HCEC 1CT (cell line): ENCODE measurements at places on chromosomes 11 and 22.

- no peak for DNase-seq
Measured at GRCh38 chr22:31629741-31630184, 32.3 kb downstream of the PISD start.

- no peak for DNase-seq
Measured at GRCh38 chr11:111845276-111846028, 25.9 kb downstream of the ALG9 start.

GRCh38 chr11:72577271-72577721, 96.9 kb downstream of the PDE2A start:
- DNase-seq: no peak

DNA sequence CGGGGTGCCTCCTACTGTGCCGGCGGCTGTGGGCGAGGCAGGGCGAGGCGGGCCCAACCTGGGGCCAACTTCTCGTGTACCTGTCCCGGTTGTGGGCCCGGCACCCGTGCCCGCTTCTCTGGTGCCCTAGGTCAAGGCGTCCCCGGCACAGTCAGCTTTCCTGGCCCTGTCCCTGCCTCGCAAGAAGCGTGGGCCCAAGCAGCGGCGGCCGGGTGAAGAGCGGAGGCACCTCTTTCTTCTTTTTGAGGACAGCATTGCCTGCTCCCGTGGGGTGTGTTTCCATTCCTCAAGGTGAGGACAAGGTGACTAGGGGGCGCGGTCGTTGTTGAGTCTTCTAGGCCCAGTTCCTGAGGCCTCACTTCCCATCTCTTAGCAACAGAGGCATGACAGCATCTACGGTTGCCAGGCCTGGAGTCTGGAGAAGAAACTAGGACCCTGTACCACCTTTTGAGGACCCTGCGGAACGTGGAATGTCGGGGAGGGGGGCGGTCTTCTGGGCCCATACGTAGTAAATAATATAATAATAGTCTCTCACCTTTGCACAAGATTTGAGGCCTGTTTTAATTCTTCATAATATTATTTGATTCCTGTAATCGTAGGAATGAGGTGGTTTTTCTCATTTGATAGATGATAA, 418 bp downstream of the ACO2 start:
- DNase-seq: no peak

- no peak for DNase-seq
Measured at GRCh38 chr11:85756401-85757200, 54.3 kb downstream of the SYTL2 start.

GRCh38 chr11:1827931-1828330, 6.9 kb upstream of the SYT8 start:
- no peak for DNase-seq

- no peak for DNase-seq
Measured at GRCh38 chr11:121329781-121330395, 37.3 kb downstream of the SC5D start.

DNA sequence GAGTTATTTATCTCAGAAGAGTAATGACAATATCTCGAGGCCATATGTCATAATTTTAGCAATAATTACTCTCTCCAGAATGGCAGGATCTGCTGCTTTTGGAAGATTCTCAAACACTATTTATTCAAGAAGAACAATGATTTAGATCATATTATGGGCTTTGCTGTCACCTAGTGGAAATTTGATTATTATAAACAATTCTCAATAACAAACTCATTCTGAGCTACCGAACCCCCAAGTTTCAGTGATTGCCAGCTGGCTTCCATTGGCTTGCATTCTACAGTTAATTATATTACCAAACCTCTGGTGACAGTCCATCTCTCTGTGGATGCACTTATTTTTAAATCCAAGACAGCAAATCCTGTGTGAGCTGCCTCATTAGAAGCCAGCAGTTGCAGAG, 27.9 kb upstream of the SLC36A4 start:
- peak; percentile 30 for DNase-seq

- DNase-seq: no peak
Measured at GRCh38 chr11:90407350-90407749, 184.5 kb upstream of the CHORDC1 start.

DNA sequence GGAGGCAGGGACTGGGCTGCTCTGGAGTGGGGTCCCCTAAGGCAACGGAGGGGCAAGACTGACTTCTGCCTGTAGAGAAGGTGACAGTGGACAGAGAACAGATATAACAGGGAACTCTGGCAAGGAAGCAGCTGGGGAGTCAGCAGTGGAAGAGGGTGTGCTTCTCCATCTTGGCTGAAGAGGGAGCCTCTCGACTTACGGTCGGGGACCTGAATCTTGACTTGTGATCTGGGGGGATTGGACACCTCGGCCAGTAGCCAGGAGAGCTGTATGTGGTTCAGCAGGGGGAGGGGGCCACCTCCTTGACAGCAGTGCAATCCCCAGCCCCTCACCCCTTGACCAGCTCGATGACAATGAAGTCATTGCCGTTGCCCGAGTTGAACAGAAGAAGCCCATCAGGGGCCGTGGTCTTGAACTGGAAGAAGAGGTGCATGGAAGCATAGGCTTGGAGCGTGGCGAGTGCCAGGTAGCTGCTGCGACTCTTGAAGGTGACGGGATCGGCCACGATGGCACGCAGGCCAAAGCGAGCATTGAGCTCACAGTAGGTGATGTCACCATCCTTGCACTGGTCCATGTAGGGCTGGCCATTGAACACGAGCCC, 60.0 kb downstream of the SLC22A12 start:
- peak; percentile 23 for DNase-seq

DNA sequence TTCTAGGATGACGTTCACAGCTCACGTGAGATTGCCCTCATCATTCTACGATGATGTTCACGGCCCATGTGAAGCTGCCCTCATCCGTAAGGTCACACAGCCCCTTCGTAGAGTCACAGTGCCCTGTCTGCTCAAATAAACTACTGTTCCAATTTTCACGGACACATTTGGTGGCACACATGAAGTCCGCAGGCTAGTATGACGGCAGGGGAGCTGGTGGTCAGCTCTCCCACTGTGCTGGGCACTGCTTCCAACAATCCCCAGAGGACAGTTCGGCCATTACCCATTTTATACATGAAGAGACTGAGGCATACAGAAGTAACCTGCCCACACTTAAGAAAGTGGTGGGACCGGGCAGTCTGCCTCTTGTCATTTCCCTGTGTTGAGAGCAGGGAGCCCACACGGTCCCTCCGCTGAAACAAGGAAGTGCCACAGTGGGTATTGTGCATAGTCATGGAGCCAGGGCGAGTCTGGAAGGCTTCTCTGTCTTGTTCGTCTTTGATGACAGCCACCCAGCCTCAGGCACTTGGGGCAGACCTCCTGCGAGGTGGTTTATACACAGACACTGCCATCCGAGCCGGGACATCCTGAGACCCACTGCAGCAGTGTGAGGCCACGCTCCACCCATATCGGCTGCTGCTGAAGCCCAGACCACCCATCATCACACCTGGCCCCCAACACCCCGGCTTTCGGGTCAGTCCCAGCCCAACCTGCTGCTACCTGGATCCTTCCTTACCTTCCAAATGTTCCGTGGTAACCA, 114.3 kb downstream of the PHF21B start:
- no peak for DNase-seq

GRCh38 chr11:20159466-20160381, 551 bp downstream of the DBX1 start:
- no peak for DNase-seq

DNA sequence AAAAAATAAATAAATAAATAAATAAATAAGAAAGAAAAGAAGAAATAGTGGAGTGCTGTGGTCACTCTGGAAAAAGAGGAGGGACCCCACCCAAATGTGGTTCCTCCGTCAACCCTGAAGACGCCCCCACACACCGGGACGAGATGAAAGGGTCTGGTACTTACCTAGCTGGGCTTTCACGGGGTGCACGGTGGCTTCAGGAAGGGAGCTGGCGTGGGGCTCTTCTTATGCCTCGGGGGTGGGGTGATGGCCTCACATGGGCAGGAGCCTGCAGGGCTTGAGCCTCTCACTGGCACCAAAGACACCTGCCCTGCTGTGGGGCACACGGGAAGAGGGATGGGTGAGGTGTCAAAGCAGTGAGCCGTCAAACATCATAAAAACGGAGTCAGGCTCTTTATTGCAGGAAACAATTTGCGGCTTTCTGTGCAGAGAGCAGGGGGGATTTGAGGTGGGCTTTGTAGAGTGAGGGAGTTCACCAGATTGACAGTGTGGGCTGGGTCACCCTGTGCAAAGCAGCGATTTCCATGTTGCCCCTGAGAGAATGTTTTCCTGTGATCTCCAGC, 28.0 kb upstream of the KRTAP5-6 start:
- no peak for DNase-seq

DNA sequence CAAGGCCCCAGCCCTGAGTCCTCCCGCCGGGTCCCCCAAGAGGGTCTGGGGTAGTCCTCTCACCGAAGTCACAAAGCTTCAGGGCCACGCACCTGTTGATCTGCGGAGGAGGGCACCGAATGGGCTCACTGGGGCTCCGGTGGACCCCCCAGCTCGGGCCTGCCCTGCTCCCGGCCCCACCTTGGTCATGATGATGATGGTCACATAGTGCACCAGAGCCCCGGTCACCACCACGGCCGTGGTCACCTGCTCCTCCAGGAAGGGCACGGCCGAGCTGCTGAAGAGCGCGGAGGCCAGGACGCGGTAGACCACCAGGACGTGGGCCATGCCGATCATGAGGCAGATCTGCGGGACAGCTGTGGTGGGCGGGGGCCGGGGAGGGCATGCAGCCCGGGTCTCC, 13.5 kb upstream of the SIGIRR start:
- DNase-seq: no peak

DNA sequence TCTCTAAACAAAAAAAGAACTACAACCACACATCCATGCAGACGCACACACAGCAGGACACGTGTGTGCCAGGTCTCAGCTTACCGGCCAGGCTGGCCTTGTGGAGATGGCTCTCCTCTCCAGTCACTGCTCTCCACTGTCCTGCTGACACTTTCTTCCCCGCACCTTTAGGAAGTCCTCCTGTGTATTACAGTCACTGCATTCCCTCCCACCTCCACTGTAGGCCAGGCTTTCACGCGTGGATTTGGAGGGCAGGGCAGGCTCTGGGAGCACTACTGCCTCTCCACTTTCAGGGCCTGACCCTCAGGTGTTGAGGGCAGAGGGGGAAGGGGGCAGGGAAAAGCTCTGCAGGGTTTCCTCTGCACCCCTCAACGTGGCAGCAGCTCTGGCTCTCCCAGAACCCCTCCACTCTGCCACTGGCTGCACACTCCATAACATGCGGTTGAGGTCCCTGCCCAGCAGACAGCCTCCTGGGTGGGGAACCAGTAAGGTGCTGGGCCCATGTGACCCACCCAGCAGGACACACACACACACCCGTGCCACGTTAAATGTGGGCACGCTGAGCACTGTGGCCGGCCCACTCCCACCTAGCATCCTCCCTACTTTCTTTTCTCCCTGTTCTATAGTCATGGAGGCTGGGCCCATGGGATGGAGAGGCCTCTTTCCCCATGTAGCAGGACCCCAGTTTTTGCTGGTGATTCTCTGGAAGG, 107.0 kb upstream of the PITPNB start:
- DNase-seq: no peak

DNA sequence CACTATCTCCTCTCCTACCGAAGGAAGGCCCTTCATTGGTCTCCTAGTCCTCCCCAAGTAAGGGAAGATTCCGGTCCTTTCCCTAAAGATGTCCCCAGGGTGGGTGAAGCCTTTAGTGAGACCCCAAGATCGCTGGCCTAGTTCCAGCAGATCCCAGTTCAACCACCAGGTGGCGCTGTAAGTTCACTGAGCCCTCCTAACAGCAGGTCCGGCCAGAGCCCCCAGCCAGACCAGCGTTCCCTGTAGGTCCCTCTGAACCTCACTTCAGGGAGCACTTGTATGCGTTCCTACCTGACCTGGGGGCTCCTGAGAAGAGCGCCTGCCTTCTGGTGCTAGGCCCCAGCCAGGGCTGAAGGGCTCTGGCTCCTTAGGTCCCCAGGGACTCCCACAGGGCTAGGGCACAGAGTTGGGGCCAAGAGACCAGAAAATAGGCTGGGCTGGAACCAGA, 38.1 kb downstream of the LMO1 start:
- DNase-seq: peak; percentile 28

DNA sequence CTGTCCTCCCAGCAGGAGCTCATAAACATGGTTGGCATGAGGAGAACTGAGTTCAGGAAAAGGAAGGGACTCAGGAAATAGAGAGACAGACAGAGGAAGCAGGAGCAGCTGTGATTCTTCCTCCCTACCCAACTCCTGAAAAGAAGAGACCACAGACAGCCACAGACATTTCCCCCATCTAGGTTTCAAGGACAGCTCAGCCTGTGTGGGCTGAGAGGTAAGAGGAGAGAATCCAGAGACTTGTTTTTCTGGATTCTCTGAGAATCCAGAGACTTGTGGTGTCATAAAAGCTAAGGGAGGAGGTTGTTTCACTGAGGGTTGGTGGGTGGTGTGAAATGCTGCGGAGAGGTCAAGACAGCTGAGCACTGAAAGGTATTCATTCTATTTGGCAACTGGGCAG, 19.0 kb upstream of the STK33 start:
- no peak for DNase-seq

DNA sequence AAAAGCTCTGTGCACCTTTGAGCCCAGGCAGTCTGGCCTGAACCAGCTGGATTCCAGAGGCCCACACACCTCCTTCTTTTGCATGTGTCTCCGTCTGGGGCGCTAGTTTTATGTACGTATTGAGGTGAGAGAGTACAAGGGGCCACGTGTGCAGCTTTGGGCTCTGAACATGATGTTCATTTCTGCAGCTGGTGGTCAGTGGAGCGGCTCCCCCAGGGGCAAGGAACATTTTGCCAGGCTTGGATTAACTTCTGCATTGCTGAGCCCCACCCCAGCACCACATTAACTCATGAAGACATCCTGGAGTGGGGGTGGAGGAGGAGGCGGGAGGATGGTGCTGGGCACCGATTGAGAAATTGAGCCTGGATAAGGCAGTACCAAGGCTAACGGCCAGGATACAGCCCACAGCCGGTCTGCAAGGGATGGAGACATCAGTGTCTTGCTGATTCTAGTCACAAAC, 13.8 kb downstream of the USP2 start:
- DNase-seq: peak; percentile 25

- peak; percentile 12 for DNase-seq
Measured at GRCh38 chr11:45017329-45017728, 66.6 kb upstream of the TP53I11 start.

GRCh38 chr22:42684462-42685195, 35.4 kb upstream of the CYB5R3 start:
- no peak for DNase-seq

DNA sequence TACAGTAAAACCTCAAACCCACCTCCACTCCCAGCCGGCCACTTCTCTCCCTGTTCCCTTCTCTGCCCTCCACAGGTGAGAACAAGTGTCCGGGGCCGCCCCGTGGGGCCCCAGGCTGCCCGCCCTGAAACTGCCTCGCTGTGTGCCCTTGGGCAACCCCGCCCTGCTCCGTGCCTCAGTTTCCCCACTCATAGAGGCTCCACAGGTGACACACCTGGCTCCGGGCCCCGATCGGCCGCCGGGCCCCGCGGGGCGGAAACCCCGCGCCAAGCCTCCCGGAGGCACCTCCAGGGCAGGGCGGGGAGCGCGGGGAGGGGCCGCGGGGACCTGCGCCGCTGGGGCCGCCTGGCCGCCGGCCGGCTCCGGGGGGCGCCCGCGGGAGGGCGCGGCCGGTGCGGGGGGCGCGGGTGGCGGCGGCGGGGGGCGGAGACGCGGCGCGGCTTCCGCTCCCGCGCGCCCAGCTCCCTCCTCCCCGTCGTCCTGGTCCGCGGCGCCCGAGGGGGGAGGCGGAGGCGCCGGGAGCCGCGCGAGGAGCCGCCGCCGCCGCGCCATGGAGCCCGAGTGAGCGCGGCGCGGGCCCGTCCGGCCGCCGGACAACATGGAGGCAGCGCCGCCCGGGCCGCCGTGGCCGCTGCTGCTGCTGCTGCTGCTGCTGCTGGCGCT, at the start of gene LRP5:
Gene LRP5, plus strand, starts transcription at position 475 of the 663 bp plus-strand sequence. Its CDS starts 124 bp downstream, at position 599.
- DNase-seq: peak; percentile 27
